NB4 (cell line): ENCODE measurements at places on chromosomes 2 and 18.

DNA sequence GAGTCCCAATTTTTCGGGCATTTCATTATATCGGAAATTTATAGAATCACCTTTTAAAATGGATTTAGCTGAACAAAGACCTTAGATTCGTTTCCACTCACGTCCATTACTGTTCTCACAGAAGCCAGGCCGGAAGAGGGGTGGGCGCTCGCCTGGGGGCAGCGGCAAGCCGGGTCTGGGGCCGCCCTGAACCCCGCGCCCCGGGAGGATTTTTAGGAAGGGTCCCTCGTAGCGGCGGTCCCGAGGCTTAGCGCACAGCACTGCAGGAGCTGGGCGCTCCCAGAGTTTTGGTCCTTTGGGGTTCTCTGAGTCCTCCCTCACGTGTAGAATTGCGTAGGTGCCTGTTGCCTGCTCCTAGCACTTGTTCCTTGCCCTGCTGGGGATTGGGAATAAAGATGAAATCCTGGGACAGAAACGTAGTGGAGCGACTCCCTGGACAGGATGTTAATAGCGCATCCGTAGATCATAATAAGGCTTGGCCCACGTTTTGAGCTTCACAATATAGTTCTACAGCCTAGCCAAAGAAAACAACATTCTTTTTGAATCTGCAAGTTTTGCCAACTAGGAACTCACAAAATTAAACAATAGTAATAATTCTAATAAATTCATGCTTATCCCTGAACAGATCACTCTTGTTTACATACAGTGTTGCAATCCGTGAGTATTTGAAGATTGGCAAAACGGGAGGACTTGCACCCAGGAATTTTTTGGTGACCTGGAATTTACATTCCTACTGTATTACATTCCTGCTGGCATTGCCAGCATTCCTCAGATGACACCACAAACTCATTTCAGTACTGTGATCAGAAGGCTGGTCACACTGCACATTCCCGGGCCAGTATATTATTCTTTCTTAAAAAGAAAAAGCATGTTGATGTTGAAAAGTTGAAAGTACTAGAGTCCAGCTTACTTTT lies 875 bp downstream of the C18orf63 start:
- no peak for DNase-seq

DNA sequence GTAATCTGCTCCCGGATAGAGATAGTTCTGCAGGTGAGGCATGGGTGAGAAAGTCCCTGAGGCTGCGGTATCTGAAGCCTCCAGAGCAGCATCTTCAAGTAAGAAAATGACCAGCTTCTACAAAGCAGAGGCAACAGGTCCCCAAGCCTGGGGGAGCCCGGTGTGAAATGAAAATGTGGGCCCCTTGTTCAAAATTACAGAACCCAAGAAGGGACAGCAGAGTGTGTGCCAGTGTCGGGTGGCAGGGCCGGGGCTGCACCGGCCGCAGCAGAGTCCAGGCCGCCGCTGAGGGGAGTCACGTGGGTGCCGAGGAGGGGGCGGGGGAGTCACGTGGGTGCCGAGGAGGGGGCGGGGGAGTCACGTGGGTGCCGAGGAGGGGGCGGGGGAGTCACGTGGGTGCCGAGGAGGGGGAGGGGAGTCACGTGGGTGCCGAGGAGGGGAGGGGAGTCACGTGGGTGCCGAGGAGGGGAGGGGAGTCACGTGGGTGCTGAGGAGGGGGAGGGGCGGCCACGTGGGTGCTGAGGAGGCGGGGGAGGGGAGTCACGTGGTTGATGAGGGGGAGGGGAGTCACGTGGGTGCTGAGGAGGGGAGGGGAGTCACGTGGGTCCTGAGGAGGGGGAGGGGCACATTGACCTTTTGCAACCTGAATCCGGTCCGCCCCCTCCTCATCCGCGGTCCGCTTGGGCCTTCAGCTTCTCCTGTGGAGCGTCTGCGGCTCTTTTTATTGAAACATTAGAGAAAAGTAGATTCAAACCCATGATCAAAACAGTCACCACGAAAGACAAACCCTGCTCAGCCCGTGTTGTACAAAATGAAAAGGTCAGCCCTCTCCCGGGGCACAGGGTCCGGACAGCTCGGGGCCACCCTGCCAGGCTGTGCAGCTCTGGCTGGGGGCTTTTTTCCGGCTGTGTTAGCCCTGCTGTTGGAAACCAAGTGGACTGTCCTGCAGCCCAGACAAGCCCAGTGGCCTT lies 10.4 kb downstream of the COLEC11 start:
- DNase-seq, result peak; percentile 87

- no peak for DNase-seq
These were observed 106.2 kb downstream of the SPOPL start for GRCh38 chr2:138607746-138608145.

- DNase-seq, result no peak
These were observed 163.9 kb upstream of the DNMT3A start for GRCh38 chr2:25505622-25506021.
